NCI-H2081 (cell line): ENCODE measurements at places on chromosomes 1 and 21.

- no peak for DNase-seq
Observed at GRCh38 chr1:94823116-94823515, 3.0 kb downstream of the SLC44A3 start.

DNA sequence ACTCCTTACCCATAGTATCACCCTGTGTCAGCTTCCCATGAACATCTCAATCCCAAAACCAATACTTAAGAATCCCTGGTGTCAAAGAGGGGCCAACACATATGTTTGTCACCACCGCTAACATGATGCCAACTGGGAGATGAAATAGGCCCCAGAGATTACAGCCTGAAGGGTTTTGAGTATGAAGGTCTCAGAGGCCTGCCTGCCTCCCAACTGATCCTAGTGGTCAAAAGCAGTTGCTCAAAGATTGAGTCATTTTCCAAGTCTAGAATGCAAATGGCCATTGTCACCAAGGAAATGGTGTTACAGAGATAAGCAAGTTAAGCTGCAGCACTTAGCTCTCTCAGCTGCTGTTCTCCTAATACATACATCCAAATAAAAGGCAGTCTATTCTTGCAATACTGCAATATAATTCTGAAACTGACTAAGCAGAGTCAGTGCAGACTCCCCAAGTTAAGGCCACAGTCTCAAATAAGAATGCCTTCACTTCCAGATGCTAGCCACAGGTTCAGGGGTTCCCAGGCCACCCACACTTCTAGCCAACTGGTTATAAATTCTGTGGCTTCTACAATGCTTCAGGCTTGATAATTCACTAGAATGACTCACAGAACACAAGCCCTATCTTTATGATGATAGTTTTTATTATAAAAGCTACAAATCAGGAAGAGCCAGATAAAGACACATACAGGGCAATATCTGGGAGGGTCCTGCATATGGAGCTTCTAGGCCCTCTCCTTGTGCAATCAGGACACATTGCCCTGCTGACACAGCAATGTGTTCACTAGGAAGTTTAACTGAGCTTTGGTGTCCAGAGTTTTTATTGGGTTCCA is 18.7 kb downstream of the DUSP10 start:
- DNase-seq, result no peak

DNA sequence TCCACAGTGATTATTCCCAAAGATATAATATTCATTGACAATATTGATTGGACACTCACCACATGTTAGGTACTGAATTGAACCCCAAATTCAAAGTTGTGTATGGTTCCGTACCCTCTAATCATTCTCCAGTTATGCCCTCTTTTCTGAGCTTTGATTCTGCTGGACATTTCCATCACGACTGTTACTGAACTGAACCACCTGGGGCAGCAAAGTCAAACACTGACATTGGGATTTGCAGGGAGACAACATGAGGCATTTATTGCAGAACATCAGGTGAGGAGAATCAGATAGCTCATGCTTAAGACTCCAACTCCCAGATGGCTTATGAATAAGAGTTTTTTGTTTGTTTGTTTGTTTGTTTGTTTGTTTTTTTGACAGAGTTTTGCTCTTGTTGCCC is 420.9 kb downstream of the DISC1 start:
- DNase-seq, result no peak

- DNase-seq, result no peak
Observed at GRCh38 chr21:46215436-46216131, 13.0 kb downstream of the LSS start.

- DNase-seq, result no peak
Observed at GRCh38 chr1:1232796-1233566, 944 bp downstream of the B3GALT6 start.

GRCh38 chr1:2313651-2314261 is 77.6 kb downstream of the MORN1 start:
- DNase-seq, result no peak

GRCh38 chr1:81848880-81849682 is 48.3 kb downstream of the ADGRL2 start:
- peak; percentile 88 for DNase-seq
